ENCODE measurements at places on chromosomes 11 and 22.

DNA sequence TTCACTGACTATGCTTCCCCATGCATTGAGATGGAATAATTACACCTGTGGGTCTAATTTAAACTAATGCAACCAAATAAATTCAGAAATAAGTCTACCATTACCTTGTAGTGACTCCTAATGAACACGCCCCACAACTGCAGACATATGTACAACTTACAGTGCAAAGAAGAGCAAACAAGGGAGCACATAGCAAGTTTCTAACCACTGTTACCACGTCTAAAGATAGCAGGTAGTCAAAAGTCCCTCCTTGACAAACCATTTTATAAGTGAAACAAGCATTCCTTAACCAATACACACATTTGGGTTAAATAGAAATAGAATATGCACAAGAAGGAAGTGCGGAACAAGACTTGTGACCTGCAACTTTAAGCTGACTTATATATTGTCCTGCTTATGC is 20.6 kb downstream of the PHF21A start:
- no peak for DNase-seq

- no peak for DNase-seq
Observed at GRCh38 chr11:17489751-17490150, 13.1 kb upstream of the ABCC8 start.

DNA sequence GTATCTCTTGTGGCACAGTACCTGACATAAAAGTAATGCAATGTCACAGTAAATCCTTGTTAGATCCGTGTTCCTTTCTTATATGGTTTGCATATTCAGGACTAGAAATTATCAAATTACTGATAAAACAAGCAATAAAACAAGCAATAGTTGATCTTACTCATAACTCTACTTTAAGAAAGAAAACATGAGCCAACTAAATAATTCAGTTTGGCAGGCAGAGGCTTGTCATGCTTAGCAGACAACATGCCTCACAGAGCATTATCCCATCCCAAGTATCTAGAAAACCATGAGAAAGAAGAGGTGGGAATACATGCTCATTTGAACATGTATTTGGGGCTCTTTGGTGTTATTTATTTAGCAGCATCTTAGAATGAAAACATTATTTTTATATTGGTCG is 241.9 kb downstream of the SOX6 start:
- no peak for DNase-seq

DNA sequence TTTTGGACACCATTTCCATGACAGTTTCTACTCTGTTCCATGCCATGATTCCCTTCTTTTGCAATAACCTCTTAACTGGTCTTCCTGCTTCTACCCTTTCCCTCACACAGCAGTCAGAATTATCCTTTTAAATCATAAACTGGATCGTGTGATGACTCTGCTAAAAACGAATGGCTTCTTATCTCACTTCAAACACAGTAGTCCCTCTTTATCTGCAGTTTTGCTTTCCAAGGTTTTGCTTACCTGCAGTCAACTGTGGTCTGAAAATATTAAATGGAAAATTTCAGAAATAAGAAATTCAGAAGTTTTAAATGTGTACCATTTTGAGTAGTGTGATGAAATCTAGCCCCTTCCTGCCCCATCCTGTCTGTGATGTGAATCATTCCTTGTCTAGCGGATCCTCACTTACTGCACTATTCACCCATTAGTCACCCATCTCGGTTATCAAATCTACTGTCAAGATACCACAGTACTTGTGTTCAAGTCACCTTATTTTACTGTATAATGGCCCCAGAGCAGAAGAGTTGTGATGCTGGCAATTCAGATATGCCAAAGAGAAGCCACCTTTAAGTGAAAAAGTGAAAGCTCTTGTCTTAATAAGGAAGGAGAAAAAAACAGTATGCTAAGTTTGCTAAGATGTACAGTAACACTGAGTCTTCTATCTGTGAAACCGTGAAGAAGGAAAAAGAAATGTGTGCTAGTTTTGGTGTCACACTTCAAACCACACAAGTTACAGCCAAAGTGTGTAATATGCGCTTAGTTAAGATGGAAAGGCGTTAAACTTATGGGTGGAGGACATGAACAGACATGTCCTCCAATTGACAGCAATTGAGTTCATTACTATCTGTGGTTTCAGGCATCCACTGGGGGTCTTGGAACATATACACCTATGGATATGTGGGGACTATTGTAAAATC is 283.0 kb downstream of the DDX10 start:
- no peak for DNase-seq

DNA sequence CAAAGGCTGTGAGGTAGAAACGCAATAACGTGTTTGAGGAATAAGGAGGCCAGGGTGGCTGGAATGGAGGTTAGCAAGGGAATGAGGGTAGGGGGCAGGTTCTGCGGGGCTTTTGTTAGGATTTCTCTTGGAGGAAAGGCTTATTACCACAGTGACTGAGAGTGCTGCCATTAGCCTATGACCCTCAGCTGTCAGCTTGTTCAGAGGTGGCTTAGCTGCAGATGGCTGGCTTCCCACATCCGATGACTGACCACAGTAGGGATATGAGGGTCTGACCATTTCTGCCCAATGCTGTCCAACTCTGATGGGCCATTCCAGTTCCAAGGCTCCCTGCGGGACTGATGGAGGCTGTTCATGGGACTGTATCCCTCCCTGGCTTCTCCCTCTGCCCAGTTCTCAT is 181.8 kb downstream of the MIAT start:
- no peak for DNase-seq

DNA sequence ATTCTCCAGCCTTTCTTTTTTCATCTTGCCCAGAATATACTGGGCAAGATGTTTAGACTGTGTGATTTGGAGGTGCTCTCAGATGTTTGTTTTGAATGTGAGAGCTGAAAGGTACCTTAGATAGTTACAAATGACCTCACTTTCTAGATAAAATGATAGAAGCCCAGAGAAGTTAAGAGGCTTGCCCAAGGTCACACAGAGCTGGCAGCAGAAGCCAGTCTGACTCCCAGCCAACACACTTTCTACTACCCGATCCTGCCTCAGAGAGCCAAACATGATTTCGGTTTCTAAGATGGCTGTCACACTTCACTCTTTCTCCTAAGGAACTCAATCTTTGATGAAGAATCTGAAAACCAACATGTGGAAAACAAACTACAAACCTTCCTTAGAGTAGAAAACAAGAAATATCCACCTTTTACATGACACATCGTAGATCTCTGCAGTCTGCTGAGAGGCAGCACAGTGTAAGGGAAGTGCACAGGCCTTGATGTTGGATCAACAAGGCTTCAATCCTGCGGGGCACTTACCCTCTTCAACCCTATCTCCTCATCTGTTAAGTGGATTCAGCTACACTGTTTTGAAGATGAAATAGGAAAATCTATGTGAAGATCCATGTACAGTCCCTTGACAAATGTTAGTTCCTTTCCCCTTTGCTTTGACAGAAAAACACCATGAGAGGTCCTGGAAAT is 58.6 kb downstream of the SYTL2 start:
- no peak for DNase-seq

GRCh38 chr22:47090591-47091245 is 328.3 kb downstream of the TBC1D22A start:
- peak; percentile 54 for DNase-seq

GRCh38 chr11:79122759-79123158 is 318.1 kb downstream of the TENM4 start:
- DNase-seq = no peak

- DNase-seq = peak; percentile 12
Observed at GRCh38 chr22:38927033-38927781, 30.2 kb upstream of the APOBEC3A start.

DNA sequence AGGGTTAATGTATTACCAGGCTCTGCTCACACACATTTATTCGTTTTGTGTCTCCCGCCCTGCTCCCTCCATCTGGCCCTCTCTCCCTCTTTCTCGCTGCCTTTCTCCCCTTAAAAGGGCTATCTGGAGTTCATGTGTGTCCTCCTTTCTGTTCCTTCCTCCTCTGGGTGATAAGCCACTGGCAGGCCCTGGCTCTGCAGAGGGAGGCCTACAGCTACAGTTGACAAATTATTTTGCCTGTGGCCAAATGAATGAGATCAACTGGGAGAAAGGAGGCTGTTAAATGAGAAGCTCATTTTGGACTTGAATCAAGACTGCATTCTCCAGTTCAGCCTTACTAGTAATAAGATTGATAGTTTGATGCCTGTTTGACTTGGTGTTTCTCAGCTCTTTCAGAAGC is 17.5 kb upstream of the OPCML start:
- no peak for DNase-seq

DNA sequence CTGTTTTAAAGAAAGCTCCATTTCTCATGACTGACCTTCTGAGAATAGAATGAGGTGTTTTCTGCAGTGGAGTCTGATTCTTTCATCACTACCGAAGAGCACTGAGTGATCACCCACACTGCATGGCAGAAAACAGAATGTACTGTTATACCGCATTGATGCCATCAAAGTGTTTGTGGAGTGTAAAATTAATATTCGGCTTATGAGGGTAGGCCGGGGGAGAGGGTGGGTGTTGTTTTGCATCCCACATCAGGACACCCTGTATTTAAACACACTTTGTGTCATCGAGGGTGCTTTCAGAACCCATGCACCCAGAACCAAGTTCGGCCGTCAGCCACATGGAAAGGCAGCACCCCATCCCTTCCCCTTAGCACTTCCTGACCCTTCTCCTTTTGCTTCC is 41.3 kb upstream of the ETS1 start:
- DNase-seq = peak; percentile 40

DNA sequence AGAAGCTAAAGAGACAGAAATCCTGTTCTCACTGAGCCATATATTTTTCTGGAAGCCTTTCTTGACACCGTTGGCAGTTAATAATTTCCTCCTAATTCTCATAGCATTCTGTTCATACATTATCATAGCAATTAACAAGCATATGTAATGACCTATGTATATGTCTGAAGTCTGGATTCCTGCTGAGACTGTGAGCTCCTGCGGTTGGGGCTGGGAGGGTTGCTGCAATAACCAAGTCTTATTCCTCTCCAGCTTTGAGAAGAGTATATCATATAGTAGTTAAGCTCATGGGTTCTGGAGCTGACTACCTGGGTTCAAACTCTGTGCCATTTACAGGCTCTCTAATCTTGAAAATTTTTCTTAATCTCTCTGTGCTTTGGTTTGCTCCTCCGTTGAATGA is 175.2 kb downstream of the MAML2 start:
- no peak for DNase-seq

GRCh38 chr11:33874433-33874832 is 17.4 kb downstream of the LMO2 start:
- DNase-seq = no peak

DNA sequence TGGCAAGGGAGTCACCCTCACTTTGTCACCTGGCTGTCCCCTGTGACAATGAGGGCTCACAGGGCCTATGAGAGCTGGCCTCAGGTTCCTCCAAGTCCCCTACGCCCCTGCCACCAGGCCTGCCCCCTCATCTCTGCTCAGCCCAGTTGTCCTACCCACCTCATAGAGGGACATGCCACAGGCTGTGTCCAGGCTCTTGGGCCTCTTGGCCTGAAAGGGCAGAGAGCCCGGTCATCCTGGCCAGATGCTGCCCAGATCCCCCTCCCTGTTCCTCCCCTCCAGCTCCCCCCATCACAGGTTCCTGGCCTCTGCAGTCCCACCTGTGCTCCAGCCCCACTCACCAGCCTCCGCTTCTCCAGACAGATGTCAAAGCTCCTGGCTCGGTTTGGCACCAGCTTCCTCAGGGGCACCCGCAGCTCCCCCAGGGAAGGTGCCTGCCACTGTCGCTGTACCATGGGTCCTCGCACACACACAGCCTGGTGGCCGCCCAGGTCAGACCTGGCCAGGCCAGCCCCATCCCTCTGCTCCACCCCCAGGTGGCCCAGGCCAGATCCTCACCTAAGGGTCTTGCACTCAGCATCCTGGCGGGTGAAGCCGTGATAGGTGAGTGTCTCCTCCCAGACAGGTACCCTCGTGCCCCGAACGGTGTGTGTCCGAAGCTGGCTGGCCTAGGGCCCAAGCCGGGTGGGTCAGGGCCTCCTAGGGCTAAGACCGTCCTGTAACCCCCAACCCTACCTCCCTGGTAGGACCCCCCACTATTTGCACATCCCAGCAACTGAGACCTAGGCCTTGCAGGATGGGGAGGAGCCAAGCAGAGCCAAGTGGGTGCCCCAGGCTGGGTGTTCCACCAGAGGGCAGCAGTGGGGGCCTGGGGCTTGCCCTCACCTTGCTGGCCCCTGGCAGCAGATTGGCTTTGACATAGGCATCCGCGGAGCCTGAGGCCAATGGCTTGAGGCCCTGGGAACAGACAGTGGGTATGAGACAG is 8.3 kb downstream of the NDUFV1 start:
- DNase-seq = peak; percentile 35

DNA sequence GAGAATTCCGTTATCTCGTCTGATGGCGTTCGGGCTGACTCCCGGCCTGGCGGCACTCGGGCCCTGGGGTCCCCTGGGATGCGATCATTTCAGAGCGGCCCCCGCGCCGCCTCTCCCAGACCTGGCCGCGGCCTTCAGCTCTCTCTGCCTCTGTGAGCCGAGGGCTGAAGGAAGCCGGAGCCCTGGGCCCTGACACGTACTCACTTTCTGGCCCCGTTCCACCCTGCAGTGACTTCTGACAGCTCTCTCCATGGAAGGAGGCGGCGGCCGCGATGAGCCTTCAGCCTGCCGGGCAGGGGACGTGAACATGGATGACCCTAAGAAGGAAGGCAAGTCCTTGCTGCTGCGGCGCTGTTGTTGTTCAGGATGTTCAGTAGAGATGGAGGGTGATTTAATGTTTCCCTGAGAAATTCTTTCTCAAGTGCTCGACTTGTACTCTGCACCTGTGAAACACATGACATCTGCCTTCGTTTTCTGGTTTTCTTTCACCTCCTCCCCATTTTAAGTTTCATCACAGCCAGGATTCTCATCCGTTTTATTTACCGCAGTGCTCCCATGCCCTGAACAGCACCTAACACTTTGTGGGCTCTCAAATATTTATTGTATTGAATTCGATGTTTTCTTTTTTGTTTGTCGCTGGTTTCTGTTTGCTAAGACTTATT is 612 bp downstream of the GTSE1 start:
- DNase-seq = no peak

DNA sequence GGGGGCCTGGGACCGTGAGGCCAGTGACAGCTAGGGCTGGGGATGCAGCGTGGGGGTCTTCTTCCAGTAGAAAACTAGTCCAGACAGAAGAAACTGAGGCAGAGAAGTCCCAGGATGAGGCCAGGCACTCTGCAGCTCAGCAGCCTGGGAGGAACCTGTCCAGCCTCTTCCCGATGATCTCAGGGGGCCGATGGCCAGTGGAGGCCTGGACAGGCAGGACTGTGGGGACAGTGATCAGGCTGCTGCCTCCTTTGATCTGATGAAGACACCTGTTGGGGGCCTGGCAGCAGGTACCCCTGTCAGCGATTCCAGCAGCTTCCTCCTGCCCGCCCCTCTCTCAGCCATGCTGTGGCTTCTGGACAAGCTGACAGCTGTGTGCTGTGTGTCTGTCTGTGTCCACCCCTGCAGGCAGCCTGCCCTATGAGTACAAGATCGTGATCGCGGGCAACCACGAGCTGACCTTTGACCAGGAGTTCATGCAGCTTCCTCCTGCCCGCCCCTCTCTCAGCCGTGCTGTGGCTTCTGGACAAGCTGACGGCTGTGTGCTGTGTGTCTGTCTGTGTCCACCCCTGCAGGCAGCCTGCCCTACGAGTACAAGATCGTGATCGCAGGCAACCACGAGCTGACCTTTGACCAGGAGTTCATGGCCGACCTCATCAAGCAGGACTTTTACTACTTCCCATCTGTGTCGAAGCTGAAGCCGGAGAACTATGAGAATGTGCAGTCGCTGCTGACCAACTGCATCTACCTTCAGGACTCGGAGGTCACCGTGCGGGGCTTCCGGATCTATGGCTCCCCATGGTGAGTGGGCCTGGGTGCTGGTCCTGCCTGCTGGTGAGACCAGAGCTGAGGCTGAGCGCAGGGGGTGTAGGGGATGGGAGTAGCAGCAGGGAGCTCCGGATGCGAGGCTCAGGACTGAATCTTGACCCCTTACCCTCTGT is 62.6 kb downstream of the MPPED1 start:
- no peak for DNase-seq

Data from naive thymus-derived CD4-positive, alpha-beta T cell (primary cell).